Activated T-cell treated with anti-CD3 and anti-CD28 coated beads, Interleukin-2, amount 50 U/mL, for 48 hours (primary cell): ENCODE measurements at places on chromosomes 3 and 15.

DNA sequence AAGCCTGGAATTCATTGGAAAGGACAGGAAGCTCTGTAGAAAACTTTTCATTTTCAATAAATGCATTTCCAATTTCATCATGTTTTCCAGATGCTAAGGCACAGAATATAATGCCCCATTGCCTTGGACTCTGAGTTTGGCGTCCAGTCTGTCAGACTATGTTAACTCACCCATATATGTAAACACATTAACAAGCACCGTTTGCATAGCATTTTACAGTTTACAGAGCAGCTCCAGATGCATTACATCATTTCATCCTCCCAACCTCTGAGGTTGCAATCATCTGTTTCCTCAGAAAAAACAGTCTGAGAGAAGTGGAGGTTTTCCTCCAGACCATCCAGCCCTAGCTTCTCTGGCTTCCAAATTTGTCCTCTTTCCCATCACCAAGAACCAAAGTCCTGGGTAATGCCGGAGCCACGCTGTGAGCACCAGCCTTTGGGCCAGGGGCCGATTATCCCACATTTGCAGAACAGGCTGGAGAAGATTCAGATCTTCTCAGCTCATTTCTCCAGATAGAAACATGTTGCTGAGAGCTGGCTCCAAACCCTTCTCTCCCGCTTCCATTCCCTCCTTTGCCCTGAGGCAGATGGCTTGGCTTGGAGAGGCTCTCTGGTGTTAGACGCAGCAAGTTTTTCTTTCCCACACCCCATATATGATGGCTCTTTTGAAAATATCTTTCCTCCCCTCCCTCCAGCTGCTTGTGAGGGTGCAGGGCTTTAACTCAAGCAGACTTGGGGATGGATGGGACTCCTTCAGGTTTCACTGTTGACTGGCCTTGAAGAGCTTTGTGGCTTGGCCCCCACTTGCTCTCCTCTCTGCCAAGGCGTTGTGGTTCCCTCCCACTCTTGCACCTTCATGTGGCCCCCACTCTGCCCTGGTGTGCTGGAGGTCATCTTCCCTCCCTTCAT is 26.0 kb downstream of the CYP19A1 start:
- DNase-seq = no peak

DNA sequence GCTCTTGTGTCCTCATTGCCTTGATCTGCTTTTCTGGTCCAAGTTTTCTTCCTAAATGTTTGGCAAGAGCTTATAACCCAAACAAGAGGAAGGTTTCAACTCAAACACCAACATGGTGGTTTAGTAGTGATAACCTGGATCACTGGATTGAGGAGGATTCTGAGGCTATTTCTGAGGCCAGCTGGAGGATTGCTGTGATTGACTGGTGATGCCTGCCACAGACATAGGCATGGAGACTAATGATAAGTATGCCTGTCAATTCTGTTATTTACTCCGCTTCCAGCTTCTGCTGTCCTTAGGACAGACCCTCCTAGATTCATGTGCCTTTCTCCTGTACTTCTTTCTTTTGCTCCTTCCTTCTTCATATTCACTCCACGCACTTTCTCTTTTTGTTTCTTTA is 150.5 kb downstream of the SHQ1 start:
- DNase-seq = no peak

GRCh38 chr15:41695750-41696436 is 35.7 kb downstream of the MGA start:
- DNase-seq = peak; percentile 30

DNA sequence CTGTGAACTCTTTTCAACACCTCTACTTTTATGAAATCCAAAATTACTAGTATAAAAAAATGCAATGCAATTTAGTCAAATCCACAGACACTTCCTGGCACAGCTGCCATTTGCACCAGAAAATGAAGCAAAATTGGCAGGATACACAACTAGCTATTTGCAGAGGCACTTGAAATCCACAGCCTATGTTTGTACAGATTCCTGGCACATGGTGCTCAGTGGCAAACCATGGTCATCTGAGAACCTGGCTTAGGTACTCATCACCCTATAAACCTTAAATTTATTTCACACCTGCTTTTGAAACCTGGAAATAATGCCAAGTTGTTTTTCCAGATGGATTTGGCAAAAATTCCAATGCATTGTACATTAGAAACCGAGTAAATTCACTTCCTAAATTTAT is 20.2 kb upstream of the PPM1L start:
- no peak for DNase-seq

DNA sequence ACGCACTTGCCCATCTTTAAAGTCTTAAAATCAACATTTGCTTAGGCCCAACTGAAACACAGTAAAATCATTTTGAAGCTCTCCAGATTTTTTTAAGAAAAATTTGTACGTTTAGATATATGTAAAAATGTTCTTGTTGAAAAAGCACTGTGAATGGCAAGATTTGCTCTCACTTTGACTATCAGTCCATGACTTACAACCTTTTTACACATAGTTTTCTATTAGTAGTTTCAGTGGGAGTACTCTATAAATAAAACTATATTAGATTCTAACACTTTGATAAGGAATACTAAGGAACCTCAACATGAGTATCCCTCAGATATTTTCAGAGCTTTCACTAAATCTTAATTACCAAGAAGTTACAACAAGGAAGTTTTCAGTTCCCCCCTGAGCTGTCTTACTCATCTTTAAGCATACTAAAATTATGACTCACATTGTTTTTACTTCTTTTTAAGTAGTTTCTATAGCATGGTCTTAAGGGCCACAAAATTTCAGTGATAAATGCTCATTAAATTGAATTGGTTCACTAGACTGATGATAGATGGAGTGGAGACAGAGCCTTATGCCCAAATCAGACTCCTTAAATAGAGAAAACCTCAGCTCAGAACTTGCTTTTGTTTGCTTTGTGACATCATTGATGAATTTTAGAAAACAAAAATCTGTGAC is 31.6 kb upstream of the RAP2B start:
- DNase-seq = no peak

DNA sequence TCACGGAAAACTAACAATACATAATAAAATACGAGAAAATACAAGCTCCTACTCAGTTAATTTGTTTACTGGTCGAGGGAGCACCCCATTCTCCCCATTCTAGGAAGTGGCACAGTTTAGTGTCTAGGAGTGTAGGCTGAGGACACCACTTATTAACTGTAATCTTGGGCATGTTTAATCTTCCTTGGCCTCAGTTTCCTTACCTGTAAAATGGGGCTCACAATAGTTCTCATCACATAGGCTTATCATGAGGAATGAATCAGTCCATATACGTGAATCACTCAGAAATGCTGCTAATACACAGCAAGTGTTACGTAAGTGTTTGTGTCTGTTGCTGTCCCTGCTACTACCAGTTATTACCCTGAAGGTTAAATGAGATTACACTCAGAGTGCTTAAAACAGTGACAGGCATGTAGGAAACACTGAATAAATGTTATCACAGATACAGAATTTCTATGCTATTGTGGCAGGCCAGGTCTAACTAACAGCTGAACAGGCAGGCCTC is 210.2 kb downstream of the OSBPL10 start:
- no peak for DNase-seq

GRCh38 chr15:90718232-90718631 is 1.1 kb downstream of the BLM start:
- no peak for DNase-seq

DNA sequence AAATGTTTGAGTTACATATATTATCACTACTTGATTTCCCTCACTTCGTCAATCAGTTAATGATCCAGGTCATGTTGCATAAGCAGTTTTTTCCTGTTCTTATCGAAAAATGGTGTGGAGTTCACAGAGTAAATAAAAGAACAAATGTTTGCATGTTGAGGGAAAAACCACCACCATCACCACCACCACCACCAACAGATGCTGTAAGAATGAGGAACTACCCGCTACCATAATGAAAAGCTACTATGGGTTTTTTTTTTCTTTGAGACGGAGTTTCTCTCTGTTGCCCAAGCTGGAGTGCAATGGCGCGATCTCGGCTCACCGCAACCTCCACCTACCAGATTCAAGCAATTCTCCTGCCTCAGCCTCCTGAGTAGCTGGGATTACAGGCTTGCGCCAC is 27.6 kb downstream of the RUBCN start:
- no peak for DNase-seq

- no peak for DNase-seq
These were observed 143.5 kb upstream of the SOX2 start for GRCh38 chr3:181568248-181568647.

GRCh38 chr3:37897763-37898162 is 36.1 kb downstream of the CTDSPL start:
- no peak for DNase-seq

DNA sequence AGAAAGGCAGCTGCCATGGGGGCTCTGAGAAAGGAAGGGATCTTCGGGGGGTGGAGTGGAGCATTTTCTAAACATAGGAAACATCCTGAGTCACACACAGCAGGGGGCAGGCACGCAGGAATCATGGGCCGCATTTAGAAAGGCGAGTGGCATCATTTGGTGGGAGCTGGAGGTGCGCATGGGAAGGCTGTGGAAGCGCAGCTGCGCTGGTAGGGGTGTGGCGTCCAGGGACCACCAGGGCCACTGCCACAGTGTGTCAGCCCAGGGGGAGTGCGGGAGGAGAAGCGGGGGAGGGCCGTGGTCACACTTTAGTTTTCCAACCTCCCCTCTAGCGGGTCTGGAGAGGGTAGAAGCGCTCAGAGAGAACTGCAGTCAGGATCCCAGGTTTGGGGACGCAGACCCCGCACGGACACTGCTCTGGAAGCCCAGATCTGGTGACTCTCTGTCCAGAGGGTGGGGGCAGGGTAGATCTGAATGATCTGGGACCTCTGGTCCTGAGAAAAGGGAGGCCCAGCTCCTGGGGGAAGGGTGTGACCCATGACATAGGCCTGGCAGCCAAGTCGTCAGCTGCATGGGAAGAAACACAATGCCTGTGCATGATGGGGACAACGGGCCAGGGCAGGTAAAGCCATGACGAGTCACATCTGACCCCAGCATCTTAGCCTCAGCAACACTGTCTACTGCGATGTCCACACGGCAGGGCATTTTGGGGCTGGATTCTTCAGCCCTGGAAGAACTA is 88.0 kb upstream of the IQSEC1 start:
- no peak for DNase-seq
